ENCODE measurements at places on chromosomes 5 and 9. TPM values are rescaled to one million over a fixed set of nuclear protein-coding genes. Genes with fewer than 3 reads are reported as not detected.

GRCh38 chr5:127326431-127326830, 35.8 kb downstream of the MEGF10 start:
- DNase-seq: no peak

The RETREG1 gene
- total RNA-seq: 12.1 TPM

- no peak for DNase-seq
Observed at GRCh38 chr9:15176836-15177235, 130.2 kb downstream of the TTC39B start.

DNA sequence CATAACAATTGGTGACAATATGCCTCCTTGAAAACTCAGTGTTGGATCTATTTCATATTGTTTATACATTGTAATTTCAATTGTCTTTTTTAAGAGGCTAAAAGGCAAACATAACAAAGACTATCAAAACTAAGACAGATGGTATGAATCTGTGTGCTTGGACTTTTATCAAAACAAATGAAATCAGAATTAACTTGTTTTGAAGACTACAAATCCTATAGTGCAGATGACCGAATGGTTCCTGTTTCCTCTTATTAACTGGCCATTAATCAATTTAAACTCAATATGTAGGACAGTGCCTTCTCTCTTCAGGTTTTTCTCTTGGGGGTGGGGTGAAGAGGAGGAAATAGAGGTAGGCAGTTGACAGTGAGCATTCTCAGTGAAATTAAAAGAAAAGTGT, 366.9 kb upstream of the GRAMD2B start:
- no peak for DNase-seq

DNA sequence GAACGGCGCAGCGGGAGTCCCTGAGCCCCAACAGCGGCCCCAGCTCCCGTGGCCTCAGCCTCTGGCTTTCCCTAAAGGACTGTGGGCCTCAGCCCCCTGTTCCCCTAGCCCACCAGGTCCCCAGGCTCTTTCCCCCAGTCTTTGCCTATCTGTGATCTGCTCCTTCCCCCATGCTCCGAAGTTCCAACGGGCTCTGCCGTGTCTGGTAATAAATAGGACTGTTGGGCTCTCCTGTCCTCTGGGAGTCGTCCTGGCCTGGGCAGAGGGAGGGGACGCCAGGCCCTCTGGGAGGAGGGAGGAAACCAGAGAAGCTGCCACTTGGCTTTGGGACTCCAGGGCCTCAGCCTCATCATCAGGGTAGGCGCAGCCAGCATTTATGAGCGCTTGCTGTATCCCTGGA, 28.1 kb downstream of the ADGRD2 start:
- DNase-seq: no peak

DNA sequence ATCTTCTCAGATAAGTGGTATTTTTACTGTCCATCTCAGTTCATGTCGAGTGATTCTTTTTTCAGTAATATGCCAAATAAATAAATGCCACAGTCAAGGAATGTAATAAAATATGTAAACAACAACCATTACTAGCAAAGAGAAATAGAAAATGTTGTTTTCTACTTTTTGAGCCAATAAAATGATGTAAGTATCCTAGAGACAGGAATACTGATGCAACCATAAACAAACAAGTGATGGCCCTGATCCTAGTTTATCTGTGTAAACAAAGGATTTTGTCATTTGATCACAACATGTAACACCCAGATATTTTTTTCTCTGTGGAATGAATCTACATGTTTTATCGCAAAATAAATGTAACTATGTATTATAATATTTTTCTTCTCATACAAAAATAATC, 1852.8 kb downstream of the EFNA5 start:
- no peak for DNase-seq

DNA sequence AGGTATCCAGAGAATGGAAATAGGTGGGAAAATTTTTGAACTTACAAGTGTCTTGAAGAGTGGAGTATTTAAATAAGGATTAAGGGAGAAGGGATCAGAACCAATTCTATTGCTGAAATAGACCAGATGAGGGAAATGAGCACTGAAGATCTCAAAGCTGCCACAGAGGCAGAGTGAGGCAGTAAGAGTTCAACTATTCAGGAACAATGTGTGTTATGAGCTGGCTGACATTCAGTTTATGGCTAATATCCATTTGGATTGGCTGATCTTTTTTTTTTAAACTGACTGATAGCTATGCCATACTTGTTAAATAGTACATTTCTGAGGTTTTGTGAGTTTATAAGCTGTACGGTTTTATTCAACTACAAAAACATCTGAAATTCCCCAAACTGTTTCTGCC, 95.3 kb upstream of the GNA14 start:
- no peak for DNase-seq

DNA sequence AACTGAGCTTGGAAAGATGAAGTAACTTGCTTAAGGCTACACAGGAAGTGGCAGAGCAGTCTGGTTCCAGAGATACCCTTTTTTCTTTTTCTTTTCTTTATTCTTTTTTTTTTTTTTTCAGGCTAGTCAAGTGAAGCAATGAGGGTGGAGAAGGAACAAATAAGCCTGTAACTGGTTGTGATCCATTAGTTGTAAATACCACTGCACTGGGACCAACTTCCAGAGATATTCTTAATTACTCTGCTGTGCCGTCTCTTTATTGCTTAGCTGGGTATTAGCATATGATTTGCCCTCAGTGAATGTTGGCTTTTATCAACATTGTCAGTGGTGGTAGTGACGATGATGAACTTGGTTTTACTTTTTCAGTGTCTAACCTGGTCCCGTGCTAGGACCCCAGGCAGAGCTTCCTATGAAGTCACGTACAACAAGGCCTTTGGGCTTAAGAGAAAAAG, 26.7 kb downstream of the LNPEP start:
- no peak for DNase-seq

DNA sequence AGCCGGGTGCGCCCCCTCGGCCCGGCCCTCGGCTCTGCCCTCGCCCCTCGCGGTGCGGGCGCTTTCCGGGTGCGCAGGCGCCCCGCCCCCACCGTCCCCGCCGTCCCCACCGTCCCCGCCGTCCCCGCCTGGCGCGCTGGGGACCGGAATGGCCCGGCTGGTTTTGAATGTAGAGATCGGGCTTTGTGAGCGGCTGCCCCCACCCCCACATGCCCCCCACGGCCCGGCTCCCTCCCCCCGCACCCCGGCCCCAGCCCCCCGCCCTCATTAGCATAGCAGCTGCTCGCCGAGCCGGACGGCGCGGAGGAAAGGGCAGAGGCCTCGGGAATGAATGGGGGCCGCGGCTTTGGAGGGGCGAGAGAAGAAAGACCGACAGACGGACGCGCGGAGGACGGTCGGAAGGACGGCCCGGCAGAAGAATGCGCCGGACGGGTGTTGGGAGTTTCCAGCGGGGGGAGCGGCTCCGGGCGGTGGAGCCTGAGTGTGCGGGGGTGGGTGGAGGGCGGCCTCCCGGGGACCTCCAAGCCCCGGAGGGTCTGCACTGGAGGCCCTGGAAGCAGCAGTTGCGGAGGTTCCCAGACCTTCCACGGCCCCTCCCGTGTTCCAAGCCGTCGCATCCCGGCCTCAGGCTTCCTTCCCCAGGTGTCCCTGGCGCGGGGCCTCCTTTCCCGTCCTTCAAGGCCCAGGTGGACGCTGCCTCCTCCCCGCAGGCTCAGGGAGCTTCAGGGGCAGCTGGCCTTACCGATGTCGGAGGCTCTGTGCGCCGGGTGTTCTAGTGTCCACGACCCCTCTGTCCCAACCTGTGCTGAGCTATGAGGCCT, 6.0 kb downstream of the NRARP start:
- no peak for DNase-seq

The CNTLN gene
- 0.24 TPM for total RNA-seq

GRCh38 chr9:72352911-72353388, 12.1 kb downstream of the ZFAND5 start:
- no peak for DNase-seq

GRCh38 chr5:135997673-135998335, 31.0 kb upstream of the TGFBI start:
- DNase-seq: no peak

DNA sequence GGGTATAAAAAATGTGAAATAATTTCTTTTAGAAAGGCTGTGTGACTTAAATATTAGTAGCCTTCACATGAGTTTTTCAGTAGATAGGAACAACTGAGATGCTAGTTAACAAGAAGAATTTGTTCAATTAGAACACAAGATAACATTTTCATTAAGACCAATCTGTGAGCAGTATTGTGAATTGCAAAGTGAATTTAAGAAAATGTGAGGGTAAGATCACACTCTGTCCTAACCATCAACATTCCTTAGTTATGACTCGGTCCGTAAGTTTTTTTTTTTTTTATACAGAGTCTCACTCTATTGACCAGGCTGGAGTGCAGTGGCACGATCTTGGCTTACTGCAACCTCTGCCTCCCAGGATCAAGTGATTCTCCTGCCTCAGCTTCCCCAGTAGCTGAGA, 180.2 kb upstream of the EGFLAM start:
- no peak for DNase-seq

- no peak for DNase-seq
Observed at GRCh38 chr5:45335978-45336377, 360.2 kb downstream of the HCN1 start.

The EQTN gene
- not detected for total RNA-seq

- no peak for DNase-seq
Observed at GRCh38 chr9:105330755-105331154, 86.3 kb downstream of the SLC44A1 start.

DNA sequence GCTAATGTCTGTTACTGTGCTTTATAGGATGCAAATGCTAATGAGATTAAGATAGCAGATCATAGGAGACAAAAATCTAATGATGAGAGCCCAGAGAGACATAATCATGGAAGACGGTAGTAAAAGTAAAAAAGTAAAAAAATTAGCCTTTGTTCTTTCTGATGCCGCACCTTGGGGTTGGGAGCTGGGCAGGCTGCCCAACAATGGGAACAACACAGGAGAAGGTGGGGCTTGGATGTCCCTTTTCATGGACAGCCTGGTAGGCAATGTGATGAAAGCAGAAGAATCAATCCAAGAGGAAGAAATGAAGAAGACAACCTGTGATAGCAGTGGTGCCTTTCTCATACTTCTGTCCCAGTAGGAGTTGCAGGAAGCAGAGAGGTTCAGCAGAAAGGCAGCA, 57.2 kb downstream of the RAB14 start:
- no peak for DNase-seq

DNA sequence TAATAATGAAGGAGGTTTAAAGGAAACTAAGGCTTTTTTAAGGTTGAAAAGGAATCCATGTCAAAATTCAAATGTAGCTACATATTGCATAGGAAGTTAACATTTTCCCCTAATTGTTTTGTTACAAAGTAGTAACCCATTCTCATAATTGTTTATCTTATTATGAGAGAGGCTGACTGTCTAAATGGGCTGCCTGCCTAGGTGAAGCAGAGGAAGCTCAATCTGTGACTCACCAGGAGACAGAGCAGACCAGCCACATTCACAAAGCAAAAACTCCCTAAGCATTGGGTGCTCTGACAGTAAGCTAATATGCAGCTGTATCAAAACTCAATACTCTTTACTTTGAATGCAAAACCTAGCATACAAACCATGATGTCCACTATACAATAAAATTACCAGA, 208.5 kb downstream of the ROR2 start:
- no peak for DNase-seq

GRCh38 chr5:113371721-113372196, 63.0 kb downstream of the TSSK1B start:
- DNase-seq: no peak

DNA sequence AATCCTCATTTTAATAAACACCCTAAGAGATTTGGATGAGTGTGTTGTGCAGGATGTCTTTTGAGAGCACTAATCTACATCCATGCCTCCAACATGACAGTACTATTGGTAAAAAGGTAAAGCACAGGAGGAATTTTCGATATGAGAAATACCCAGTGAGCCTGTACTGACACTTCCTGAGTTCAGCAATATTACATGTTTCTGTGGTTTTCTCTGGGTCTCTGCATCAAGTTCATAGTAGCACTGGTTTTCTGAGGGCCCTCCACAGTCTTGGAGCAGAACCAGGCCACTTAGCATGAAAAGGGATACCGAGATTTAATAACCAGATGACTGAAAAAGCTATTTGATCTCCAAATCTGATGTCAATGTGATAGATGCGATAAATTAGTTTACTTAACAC, 524.1 kb downstream of the TMEM38B start:
- no peak for DNase-seq

DNA sequence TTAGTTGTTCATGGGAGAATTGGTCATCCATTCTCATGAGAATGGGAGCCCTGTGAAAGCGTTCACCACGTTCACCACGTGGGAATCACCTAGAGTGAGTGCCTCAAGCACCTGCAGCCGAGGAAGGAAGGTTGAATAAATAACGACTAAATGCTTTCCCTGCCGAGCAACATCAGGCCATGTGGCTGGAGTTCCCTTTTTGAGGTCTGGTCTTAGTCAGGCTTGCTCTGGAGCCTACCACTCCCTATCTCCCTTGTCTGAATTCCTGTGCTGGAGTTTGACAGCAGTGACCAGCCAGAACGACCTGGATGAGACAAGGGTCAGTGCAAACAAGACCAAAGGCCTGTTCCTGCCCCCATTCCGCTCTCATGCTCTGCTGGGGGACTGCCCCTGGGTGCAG, 28.5 kb downstream of the KCNMB1 start:
- DNase-seq: no peak

The UGT3A1 gene
- not detected for total RNA-seq

- no peak for DNase-seq
Observed at GRCh38 chr9:93825348-93826115, 129.6 kb downstream of the BARX1 start.

The GMCL2 gene
- not detected for total RNA-seq

- no peak for DNase-seq
Observed at GRCh38 chr5:149811453-149811852, 81.3 kb downstream of the PPARGC1B start.

The FBP2 gene
- total RNA-seq: not detected

GRCh38 chr9:128781187-128782070, 5.6 kb upstream of the TBC1D13 start:
- DNase-seq: no peak

GRCh38 chr5:58648846-58649245, 66.0 kb downstream of the RAB3C start:
- no peak for DNase-seq

The AK1 gene
- total RNA-seq: 20.0 TPM

GRCh38 chr5:113246361-113246870, 188.4 kb downstream of the TSSK1B start:
- DNase-seq: no peak

Data from CD8-positive, alpha-beta memory T cell (primary cell).